ENCODE measurements at places on chromosomes 12 and 14. TPM values are rescaled to one million over a fixed set of nuclear protein-coding genes. Genes with fewer than 3 reads are reported as not detected.

The KCNA1 gene
- not detected for total RNA-seq

The SMCO2 gene
- total RNA-seq = not detected

The SYCP3 gene
- total RNA-seq = 0.94 TPM

The IL22 gene
- not detected for total RNA-seq

The BRAP gene
- total RNA-seq = 21.1 TPM

The KCNH5 gene
- not detected for total RNA-seq

The YAF2 gene
- total RNA-seq = 33.7 TPM

The COX6A1 gene
- total RNA-seq = 248 TPM

The GPD1 gene
- 0.33 TPM for total RNA-seq

The EFS gene
- total RNA-seq = not detected

The CDKN3 gene
- total RNA-seq = 67.6 TPM

DNA sequence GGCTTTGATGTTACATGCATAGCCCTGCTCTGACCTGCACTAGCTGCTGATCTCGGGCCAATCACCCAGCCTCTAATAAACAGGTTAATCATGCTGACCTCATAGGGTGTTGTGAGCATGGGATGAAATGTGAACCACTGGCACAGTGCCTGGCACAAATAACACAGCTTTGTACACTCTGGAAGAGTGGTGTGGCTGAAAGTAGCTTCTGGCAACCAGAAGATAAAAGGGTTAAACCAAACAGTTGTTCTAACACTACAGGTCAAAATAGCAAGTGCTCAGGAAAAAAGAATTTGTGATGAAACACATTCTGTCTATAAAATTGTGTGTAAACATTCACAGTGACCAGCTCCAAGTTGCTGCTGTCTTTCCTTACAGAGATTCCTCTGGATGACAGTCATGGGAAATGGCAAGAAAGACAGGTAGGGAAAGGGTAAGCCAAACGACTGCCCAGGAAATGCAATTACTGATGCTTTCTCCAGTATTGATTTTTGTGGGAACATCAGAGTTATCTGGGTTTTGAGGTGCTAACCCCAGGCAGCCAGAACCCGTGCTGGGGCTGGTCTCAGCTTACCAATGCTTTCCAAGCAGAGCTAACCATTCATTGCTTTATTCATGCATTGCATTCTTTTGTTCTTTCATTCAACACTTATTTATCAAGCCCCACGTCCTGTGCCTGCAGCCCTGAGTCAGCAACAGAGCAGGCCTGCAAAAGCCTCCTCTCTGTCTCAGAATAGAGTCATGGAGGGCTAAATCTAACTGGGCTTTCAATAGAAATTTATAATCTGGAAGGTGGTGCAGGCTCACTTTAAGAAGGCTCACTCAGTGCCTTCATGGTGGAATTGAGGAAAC, 38.1 kb upstream of the CAPRIN2 start:
- DNase-seq = no peak
- peaks cover 38% of the 10 kb centered on the region for H3K27me3 ChIP-seq
- H3K36me3 ChIP-seq = peaks cover 2% of the 10 kb centered on the region
- peaks cover 12% of the 10 kb centered on the region for H3K4me1 ChIP-seq
- no peak overlapping the region for H3K4me3 ChIP-seq
- H3K27ac ChIP-seq = no peak overlapping the region

GRCh38 chr12:101186291-101186690, 23.7 kb downstream of the SLC5A8 start:
- H3K27ac ChIP-seq = no peak overlapping the region
- H3K4me3 ChIP-seq = no peak overlapping the region
- H3K27me3 ChIP-seq = no peaks in the 10 kb centered on the region
- no peaks in the 10 kb centered on the region for H3K36me3 ChIP-seq

GRCh38 chr12:108518716-108519496, 3.8 kb downstream of the FICD start:
- no peak for DNase-seq
- H3K36me3 ChIP-seq = peaks cover 18% of the 10 kb centered on the region
- no peak overlapping the region for H3K27ac ChIP-seq
- H3K4me1 ChIP-seq = peaks cover 10% of the 10 kb centered on the region

DNA sequence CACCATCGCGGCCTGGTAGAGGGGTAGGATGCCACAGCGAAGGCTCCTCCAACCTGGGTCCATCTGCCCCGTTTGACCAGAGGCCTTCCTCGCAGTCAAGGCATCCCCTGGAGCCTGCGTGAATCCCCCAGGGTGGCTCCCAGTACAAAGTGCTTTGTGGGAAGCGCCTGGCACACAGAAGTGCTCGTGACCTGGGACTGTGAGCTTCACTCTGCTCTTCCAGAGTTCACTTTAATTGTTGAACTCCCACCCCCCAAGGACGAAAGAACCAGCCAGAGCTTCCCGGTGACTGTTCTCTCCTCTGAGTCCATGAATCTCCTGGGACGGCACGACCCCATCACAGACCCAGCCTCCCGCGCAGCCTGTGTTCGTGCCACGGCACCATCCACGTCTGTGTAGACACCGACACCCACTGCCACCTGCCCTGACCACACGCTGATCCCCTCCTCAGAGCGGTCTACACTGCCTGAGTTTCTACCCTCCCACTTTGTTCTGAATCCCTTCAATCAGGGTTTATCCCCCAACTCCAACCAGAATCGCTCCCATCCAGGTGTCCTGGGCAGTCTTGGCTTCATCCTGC, 15.9 kb downstream of the P2RX2 start:
- H3K27me3 ChIP-seq = no peaks in the 10 kb centered on the region
- DNase-seq = no peak
- peak overlapping the region; percentile 54 for H3K27ac ChIP-seq

DNA sequence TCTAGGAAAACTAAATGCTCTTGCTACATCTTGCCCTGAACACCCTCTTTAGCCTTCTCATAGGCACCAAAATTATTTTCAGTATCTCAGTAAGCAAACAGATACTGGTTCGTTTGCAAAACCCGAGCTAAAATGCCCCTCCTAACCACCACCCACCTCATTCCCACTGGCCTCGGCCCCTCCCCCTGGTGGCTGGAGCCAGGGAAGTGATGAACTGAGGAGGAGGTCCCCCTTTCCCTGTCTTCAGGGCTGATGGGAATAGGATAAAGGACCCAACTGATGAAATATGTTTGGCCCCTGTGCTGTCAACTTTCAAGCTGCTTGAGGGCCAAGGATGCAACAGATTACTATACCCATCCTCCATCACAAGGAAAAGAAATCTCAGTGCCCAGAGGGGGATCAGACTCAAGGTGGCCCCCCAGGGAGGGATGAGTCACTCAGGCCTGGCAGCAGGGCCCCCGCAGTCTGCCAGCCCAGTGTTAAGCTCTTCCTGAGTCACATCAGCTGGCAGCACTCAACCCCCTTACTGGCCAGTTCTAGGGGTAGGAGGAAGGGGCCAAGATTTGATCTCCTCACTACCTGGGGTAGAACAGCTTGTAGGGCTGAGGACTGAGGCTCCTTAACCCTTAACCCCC, 1.7 kb downstream of the ANKRD52 start:
- no peak overlapping the region for H3K27ac ChIP-seq
- peaks cover 7% of the 10 kb centered on the region for H3K36me3 ChIP-seq
- H3K27me3 ChIP-seq = no peaks in the 10 kb centered on the region
- DNase-seq = no peak
- H3K4me1 ChIP-seq = peaks cover 19% of the 10 kb centered on the region

- no peak overlapping the region for H3K4me3 ChIP-seq
- peaks cover 52% of the 10 kb centered on the region for H3K27me3 ChIP-seq
- DNase-seq = no peak
Measured at GRCh38 chr12:54142114-54142475, 46.7 kb downstream of the SMUG1 start.

DNA sequence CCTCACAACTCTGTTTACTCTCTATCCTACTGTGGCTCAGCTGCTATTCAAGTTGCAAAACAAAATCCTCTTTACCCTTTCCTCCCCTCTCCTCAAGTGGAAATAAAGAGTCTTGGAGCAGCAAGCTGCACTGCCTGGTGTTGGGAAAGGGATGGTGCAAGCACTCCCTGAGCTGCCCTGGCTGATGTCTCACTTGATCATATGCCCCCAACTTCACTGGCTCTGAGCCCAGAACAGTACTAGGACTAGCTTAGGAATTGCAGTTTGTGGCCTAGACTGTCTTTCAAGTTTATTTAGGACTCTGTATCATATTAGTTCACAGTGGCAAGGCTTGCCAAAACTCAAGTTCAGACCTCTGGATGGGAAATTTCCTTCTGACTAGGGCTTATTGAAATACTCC, 1683.8 kb upstream of the SEL1L start:
- no peaks in the 10 kb centered on the region for H3K27me3 ChIP-seq
- no peaks in the 10 kb centered on the region for H3K4me1 ChIP-seq
- no peak overlapping the region for H3K4me3 ChIP-seq
- no peak overlapping the region for H3K27ac ChIP-seq

DNA sequence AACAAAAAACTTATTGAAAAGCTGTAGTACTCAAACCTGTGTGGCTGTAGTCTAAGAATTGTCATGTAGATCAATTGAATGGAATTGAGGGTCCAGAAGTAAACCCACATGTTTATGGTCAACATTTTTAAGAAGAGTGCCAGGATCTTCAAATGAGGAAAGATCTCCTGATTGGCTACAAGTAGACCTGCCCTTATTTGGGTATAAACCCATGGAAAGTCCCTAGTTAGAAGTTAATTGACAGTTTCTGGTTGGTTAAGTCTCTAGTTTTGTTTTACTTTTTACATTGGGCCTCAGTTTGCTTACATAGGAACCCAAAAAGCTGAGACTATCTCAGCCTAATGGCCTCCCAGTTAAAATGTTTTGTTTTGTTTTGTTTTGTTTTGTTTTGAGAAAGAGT, 91.9 kb upstream of the RESF1 start:
- no peaks in the 10 kb centered on the region for H3K4me1 ChIP-seq
- peaks cover 9% of the 10 kb centered on the region for H3K36me3 ChIP-seq
- no peak overlapping the region for H3K4me3 ChIP-seq
- no peak overlapping the region for H3K27ac ChIP-seq

DNA sequence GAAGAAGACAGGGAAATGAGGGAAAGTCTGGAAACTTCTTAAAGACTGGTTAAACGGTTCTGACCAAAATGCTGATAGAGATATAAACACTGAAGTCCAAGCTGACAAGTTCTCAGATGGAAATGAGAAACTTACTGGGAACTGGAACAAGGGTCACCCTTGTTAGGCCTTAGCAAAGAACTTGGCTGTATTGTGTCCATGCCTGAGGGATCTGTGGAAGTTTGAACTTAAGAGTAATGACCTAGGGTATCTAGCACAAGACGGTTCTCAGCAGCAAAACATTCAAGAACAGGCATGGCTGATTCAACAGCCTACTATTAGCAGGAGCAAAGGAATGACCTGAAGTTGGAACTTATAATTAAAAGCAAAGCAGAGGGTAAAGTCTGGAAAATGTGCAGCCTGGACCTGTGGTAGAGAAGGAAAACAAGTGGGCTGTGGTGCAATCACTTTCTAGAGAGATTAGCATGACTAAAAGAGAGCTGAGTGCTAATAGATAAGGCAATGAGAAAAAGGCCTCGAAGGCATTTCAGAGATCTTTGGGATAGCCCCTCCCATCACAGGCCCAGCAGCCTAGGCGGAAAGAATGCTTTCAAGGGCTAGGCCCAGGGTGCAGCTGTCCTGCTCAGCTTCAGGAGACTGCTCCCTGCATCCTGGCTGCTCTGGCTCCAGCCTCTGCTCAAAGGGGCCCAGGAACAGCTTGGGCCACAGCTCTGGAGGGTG, 60.3 kb downstream of the ATP2B1 start:
- no peak overlapping the region for H3K27ac ChIP-seq
- peaks cover 40% of the 10 kb centered on the region for H3K36me3 ChIP-seq
- no peaks in the 10 kb centered on the region for H3K27me3 ChIP-seq
- no peak for DNase-seq

DNA sequence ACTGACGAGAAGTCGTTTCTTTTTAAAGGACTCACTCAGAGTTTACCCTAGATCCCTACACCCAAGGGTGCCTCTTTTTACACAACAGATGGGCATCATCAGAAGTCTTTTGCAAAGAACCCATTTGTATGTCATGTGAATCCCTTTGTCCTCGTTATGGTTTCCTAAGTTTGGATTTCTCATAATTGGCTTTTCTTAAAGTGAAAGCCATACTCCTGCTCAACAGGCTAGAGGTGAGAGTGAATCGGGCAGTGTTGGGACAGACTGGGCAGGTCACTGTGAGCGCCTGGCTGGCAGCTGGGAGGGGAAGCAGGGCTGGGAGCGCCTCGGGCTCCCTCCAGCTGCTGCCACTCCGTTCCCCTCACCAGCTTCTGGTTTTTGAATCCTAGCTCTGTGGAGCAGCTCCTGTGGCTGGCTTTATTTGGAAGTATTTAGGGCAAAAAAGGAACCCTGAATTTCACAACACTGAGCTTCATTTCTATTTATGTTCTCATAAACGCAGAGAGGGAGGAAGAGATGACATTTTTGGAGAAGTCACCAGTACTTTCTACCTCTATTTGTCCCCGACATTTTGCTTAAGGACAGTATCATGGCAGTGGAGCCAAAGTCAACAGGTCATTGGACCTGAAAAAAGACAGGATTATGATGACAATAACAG, 63.8 kb upstream of the ACTN1 start:
- no peak overlapping the region for H3K4me3 ChIP-seq
- no peaks in the 10 kb centered on the region for H3K36me3 ChIP-seq
- H3K27me3 ChIP-seq = peaks cover 52% of the 10 kb centered on the region
- no peak for DNase-seq
- no peaks in the 10 kb centered on the region for H3K4me1 ChIP-seq

GRCh38 chr12:62272936-62273552, 12.8 kb downstream of the USP15 start:
- no peak overlapping the region for H3K27ac ChIP-seq
- H3K36me3 ChIP-seq = peaks cover 34% of the 10 kb centered on the region
- H3K4me1 ChIP-seq = peaks cover 67% of the 10 kb centered on the region
- H3K27me3 ChIP-seq = no peaks in the 10 kb centered on the region
- no peak for DNase-seq

DNA sequence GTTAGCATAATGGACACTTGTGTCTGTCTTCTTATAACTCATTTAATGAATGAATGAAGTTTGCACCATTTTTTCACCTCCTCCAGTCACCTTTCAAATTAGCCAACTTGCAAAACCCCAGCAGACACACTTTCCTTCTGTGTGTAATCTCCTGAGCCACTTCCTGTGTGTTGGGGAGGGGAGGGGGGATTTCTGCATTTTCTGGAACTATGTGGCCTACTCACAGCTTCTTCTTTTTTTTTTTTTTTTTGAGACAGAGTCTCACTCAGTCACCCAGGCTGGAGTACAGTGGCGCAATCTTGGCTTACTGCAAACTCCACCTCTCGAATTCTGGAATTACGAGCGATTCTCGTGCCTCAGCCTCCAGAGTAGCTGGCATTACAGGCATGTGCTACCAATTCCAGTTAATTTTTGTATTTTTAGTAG, 4.1 kb upstream of the SERPINA1 start:
- peak overlapping the region; percentile 9 for H3K4me3 ChIP-seq
- H3K36me3 ChIP-seq = no peaks in the 10 kb centered on the region
- peaks cover 1% of the 10 kb centered on the region for H3K27me3 ChIP-seq
- H3K4me1 ChIP-seq = peaks cover 16% of the 10 kb centered on the region
- no peak for DNase-seq

GRCh38 chr12:108750526-108750925, 19.2 kb upstream of the CORO1C start:
- H3K27me3 ChIP-seq = peaks cover 2% of the 10 kb centered on the region
- no peak overlapping the region for H3K4me3 ChIP-seq
- DNase-seq = no peak
- no peaks in the 10 kb centered on the region for H3K4me1 ChIP-seq

DNA sequence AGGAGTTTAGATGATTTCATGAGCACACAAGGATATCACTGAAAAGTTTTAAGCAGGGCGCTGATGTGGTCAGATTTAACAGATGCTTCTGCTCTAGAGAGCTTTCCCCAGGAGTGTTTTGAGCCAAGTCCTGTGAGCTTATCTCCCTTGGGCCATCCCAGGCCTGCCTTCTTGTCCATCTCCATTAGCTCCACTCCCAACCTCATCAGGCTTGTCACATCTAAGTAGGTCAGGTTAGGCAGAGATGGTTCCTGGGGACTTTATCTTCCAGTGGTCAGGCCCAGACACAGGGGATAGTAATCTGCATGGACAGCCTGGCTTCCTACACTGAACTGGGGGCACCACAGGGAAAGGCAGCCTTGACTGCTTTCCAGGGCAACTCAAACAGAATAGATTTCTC, 145.4 kb upstream of the SRRM4 start:
- no peak overlapping the region for H3K27ac ChIP-seq
- no peak overlapping the region for H3K4me3 ChIP-seq
- no peak for DNase-seq
